Gastrocnemius medialis (tissue), 4 donors: ENCODE measurements at places on chromosomes 7 and 10. TPM values are rescaled to one million over a fixed set of nuclear protein-coding genes. Genes with fewer than 3 reads are reported as not detected.

Gene SVOPL
- total RNA-seq: not detected

Gene VWDE
- not detected for total RNA-seq

Gene SFMBT2
- 1.2 TPM for total RNA-seq

Gene INA
- not detected for total RNA-seq

Gene NOS3
- total RNA-seq: 10.8 TPM

Gene CDC14C
- total RNA-seq: not detected

Gene C7orf25
- 8.4 TPM for total RNA-seq

Gene ASZ1
- not detected for total RNA-seq

Gene SEMA3E
- total RNA-seq: 0.41 TPM

Gene GIMAP1
- 4.1 TPM for total RNA-seq

Gene IDI2
- total RNA-seq: 45.6 TPM

Gene NPY
- total RNA-seq: not detected

Gene CYP2C9
- total RNA-seq: 0.75 TPM

Gene MMP21
- total RNA-seq: not detected

Gene CYP26C1
- total RNA-seq: not detected

Gene NYAP1
- total RNA-seq: 0.29 TPM

Gene GHRHR
- not detected for total RNA-seq

Gene OR13A1
- not detected for total RNA-seq

Gene INPP5A
- total RNA-seq: 107 TPM

Gene IKZF1
- total RNA-seq: 2.3 TPM

Gene FAM237B
- total RNA-seq: not detected

Gene LRRC61
- 6.8 TPM for total RNA-seq

Gene STEAP1B
- total RNA-seq: 0.61 TPM

Gene CHRM2
- total RNA-seq: not detected

Gene CCL24
- not detected for total RNA-seq

Gene GPR15LG
- total RNA-seq: not detected

Gene SLC18A3
- total RNA-seq: not detected

Gene HERPUD2
- total RNA-seq: 27.8 TPM

Gene TFR2
- total RNA-seq: not detected

Gene HOXA9
- 19.1 TPM for total RNA-seq

Gene STOX1
- total RNA-seq: 0.73 TPM

Gene PLA2G12B
- not detected for total RNA-seq

Gene COL28A1
- 15.2 TPM for total RNA-seq

Gene MAP3K8
- 3.3 TPM for total RNA-seq

Gene CCDC136
- total RNA-seq: 15.8 TPM

Gene GIMAP7
- total RNA-seq: 7.4 TPM

Gene IRF5
- total RNA-seq: 0.27 TPM

Gene SP4
- total RNA-seq: 9.2 TPM

Gene WEE2
- not detected for total RNA-seq

Gene NUP205
- 33.5 TPM for total RNA-seq

Gene RPA3
- 14.3 TPM for total RNA-seq

Gene SNX13
- total RNA-seq: 154 TPM

Gene NPFFR1
- not detected for total RNA-seq

Gene PRLHR
- not detected for total RNA-seq

Gene EPDR1
- total RNA-seq: 55.1 TPM

Gene CRHR2
- total RNA-seq: 0.07 TPM

Gene BICC1
- 26.7 TPM for total RNA-seq

Gene C7orf57
- not detected for total RNA-seq

Gene SNCG
- 2.5 TPM for total RNA-seq

Gene LRRC18
- total RNA-seq: not detected
